Activated T-helper 1 cell treated with anti-CD3 and anti-CD28 coated beads, Interleukin-12 subunit alpha, Interleukin-12 subunit beta, Interleukin-2, Interleukin-4 antibody, amounts not matched to agents 30 ng/mL and 10 ng/mL and 1 ng/mL, durations not matched to agents 14 hours and 24 hours and 36 hours (primary cell): ENCODE measurements at places on chromosomes 7 and 10. TPM values are rescaled to one million over a fixed set of nuclear protein-coding genes. Genes with fewer than 3 reads are reported as not detected.

The SLC26A5 gene
- total RNA-seq: not detected in 2 replicates

The UNC5B gene
- total RNA-seq: 0.07 and 0.10 TPM in 2 replicates

The SPRN gene
- not detected in 2 replicates for total RNA-seq

The HTRA1 gene
- total RNA-seq: not detected in 2 replicates

The CCZ1B gene
- total RNA-seq: 78.5 and 94.8 TPM in 2 replicates

The IL6 gene
- total RNA-seq: 0.32 and 0.54 TPM in 2 replicates

The SRRM3 gene
- total RNA-seq: not detected in 2 replicates

The GATA3 gene
- 79.5 TPM in 2 replicates for total RNA-seq

The PNLIPRP3 gene
- not detected in 2 replicates for total RNA-seq

The LOXL4 gene
- not detected in 2 replicates for total RNA-seq
